ENCODE measurements at places on chromosomes 12 and 14. TPM values are rescaled to one million over a fixed set of nuclear protein-coding genes. Genes with fewer than 3 reads are reported as not detected.

DNA sequence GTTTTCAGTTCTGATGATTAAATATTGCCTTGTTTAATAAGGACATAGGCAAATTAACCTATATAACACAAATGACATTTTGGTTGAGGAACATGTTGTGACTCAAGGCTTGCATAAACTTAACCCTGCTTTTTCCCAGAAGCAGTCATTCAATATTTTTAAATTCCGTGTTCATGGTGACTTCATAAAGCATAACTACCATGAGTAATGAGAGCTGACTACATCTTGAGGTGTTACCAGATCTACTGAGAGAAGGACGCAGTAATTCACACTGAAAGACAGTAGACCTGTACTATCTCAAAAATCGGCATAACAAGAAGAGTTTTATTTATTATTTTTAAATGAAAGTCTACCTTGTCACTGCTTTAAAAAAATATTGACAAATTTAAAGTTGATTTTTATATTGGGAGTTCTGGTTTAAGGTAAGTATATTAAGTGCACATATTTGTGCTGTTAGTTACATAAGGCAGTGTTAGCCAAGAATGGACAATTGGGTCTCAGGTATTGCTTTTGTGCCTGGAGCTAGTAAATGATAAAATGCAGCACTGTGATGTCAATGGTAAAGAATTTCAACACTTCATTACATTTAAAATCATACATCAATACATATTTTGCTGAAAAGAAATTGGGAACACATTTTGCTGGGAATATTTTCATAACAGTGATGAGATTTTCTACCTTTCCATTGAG lies 1198.5 kb downstream of the FSCB start:
- H3K27me3 ChIP-seq, result no peaks in the 10 kb centered on the region
- no peak for DNase-seq
- H3K27ac ChIP-seq, result no peak overlapping the region
- H3K4me1 ChIP-seq, result no peaks in the 10 kb centered on the region
- H3K36me3 ChIP-seq, result no peaks in the 10 kb centered on the region

GRCh38 chr14:105093038-105093430 lies 27.8 kb upstream of the GPR132 start:
- H3K36me3 ChIP-seq, result no peaks in the 10 kb centered on the region
- peak overlapping the region; percentile 82 for H3K4me3 ChIP-seq
- peaks cover 28% of the 10 kb centered on the region for H3K4me1 ChIP-seq
- no peak overlapping the region for H3K27ac ChIP-seq

- no peak overlapping the region for H3K27ac ChIP-seq
- H3K27me3 ChIP-seq, result no peaks in the 10 kb centered on the region
- no peak for DNase-seq
- H3K36me3 ChIP-seq, result no peaks in the 10 kb centered on the region
- no peak overlapping the region for H3K4me3 ChIP-seq
Observed at GRCh38 chr12:39571351-39571750, 48.3 kb downstream of the ABCD2 start.

DNA sequence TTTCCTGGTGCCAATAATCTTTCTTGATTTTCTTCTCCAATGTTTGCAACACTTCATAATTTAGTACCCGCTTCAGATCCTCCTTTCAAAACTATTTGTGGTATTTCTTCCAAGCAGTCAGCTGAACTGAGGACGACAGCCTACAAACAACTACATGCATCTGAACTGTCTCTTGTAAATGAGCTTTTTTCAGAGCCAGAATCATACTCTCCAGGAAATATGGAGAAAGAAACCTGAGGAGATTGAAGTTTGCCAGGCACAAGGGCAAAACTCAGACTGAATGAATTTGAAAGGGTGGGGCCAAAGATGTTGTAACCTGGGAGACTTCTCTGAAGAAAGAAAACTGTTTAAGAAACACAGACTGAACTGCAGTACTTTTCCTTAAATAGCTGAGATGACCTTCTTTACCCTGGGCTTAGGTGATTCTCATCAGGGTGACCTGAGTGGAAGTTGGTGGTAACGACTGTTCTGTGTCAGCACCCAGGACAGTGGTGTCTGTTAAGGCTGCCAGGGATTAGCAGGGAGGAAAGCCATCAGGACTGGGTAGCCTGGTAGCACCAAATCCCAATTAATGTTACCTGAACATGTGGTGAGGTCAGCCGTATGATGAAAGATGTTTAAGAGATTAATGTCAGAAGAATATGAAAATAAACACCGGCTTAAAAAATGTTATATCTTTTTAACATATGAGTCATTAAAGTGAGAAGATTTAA lies 95.0 kb downstream of the TGFB3 start:
- DNase-seq, result peak; percentile 39
- peaks cover 34% of the 10 kb centered on the region for H3K4me1 ChIP-seq
- H3K27me3 ChIP-seq, result no peaks in the 10 kb centered on the region
- H3K27ac ChIP-seq, result peak overlapping the region; percentile 88
- no peak overlapping the region for H3K4me3 ChIP-seq

Gene BDKRB2
- total RNA-seq, result 4.1 TPM
